Right kidney (tissue), 9 donors: ENCODE measurements at places on chromosomes 2 and 18.

- DNase-seq = no peak
These were observed 23.8 kb downstream of the FHL2 start for GRCh38 chr2:105375001-105375561.

DNA sequence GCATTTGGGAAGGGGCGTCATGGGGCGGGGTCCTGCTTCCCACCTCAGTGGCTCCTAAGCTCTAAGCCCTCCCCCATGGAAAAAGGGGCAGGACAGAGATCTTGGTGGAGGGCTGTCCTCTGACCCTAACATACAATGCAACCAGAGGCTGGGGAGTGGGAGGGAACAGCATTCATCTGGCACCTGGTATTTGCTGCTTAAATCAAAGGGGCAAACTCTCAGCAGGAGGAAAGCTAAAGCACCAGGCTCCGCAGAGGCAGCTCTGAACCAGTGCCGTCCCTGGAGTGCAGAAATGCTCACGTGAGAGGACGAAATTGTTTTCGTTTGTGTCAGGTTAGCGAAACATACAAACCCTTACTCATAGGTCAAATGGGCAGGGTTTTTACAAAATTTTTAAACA lies 92.7 kb upstream of the PXDN start:
- no peak for DNase-seq

- DNase-seq = no peak
These were observed 220.4 kb upstream of the SPOPL start for GRCh38 chr2:138280999-138281695.

- no peak for DNase-seq
These were observed 10.6 kb downstream of the TLK1 start for GRCh38 chr2:171149986-171150693.

GRCh38 chr18:30245766-30246455 lies 796.6 kb downstream of the DSC3 start:
- DNase-seq = no peak

DNA sequence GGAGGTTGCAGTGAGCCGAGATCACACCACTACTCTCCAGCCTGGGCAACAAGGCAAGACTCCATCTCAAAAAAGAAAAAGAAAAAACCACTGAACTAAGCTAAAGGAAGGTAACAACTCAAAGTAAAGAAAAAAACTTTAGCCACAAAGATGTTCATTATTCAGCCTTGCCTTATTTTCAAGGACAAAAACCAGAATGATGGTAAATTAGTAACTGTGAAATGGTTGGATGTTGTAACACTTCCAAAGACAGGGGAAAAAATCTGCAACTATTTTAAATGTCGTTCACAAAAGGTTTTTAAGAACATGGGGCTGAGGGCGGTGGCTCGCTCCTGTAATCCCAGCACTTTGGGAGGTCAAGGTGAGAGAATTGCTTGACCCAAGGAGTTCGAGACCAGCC lies 10.1 kb downstream of the ADAM17 start:
- DNase-seq = no peak

GRCh38 chr2:45256173-45256866 lies 247.1 kb upstream of the SIX2 start:
- no peak for DNase-seq

DNA sequence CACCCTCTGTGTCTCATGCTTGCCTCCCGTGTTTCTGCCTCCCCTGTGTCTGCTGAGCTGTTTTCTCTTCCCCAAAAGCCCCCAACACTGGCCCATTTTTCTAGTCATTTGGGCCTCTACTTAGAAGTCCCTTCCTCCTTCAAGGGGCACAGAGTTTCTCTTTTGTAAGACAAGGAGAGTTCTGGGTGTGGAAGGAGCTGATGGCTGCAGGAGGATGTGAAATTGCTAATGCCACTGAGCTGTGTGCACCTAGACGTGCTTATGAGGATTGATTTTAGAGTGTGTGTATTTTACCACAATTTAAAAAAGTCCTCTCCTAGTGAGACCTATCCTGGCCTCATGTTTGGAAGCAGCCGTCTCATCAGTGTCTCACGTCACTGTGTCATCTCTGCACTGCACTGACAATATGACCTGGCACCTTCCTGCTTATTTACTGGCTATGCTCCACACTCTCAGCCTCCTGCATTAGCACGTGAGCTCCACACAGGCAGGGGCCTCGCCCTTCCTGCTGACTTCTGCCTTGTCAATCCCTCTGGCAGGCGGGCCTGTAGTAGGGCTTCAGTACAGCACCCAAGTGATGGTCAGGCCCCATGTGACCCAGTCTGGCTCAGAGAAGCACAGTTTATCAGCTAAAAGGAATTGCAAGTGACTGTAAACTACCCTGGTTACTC lies 8.0 kb upstream of the MBP start:
- no peak for DNase-seq

DNA sequence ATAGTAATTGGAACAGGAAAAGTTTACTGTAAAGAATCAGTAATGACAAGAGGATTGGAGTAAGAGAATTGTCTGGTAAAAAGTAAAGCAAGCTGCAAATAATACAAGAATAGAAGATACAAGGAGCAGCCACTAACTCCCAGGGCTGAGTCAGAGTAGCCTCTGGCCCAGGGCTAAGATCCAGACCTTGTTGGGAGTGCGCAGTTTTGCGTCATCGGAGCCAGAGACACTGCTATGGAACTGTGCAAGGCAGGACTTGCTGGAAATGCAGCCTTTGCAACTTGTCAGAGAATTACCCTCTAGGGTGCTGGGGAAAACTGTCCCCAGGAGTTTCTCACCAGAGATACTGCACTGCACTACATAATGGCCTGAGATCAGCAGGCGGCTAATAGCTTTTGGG lies 135.2 kb downstream of the NYAP2 start:
- DNase-seq = no peak

- no peak for DNase-seq
These were observed 25.6 kb upstream of the PRLH start for GRCh38 chr2:237540823-237541222.

- no peak for DNase-seq
These were observed 345.8 kb downstream of the SOCS6 start for GRCh38 chr18:70634576-70635147.

- no peak for DNase-seq
These were observed 56.6 kb downstream of the SP100 start for GRCh38 chr2:230472621-230473018.

- DNase-seq = no peak
These were observed 2166.7 kb upstream of the PIK3C3 start for GRCh38 chr18:39788383-39788782.

DNA sequence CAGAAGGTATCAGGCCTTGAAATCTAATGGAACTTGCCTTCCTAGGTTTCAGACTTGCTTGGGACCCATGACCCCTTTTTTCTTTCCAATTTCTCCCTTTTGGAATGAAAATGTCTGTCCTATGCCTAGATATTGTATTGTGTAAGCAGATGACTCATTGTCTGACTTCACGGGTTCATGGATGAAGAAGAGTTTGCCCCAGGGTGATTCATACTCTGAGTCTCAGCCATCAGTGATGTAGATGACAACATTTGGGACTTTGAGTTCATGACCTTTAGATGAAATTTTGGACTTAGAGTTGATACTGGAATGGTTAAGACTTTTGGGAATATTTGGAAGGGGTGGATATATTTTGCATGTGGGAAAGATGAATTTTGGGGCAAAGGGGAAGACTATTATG lies 11.2 kb upstream of the SCYGR5 start:
- DNase-seq = no peak

DNA sequence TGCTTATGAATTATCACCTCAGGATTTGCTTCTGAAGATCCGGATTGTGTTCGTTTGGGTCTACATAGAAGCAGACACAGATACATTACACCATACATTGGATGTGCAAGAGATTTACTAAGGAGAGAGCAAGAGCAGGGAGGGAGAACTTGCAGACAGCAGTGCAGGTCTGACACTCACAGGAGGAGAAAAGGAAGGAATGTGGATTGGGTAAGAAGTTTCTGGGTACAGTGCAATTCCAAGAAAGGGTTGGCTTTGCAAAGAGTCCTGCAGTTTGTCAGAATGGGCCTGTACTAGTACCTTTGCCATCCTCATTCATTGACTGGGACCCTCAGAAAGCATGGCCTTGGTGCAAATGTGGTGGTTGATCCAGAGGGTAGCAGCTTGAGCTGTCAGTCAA lies 4.8 kb upstream of the THOC1 start:
- DNase-seq = no peak

GRCh38 chr2:134288814-134289213 lies 34.9 kb downstream of the MGAT5 start:
- DNase-seq = no peak

GRCh38 chr2:172336681-172337080 lies 90.7 kb upstream of the ITGA6 start:
- DNase-seq = no peak

GRCh38 chr2:170270278-170270864 lies 92.4 kb downstream of the MYO3B start:
- no peak for DNase-seq

- no peak for DNase-seq
These were observed 5.3 kb upstream of the ITPRID2 start for GRCh38 chr2:181886192-181886591.

DNA sequence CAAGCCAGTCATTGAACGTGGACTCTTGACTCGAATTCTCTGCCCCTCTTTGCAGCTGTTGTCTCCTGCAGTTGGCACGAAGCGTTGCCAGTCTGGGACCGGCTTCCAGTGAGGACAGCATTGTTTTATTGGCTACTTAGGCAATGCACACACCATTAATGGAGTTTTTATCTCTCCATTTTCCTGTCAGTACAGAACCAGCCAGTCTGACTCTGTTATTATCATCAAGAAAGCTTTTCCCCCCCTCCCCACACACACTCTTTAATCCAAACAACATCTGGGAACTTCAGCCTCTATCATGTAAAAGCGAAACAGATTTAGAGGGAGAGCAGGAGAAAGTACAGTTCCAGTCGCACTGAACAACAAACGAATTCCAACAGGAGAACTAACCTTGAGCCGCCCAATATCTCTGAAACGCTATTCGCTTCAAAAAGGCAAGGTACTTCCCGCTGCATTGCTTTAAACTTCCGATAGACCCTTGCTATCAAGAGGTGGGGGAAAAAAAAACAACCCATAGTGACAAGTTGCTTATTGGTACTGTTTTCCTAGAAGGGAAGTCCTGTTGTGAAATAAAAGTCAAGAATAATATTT lies 38.2 kb downstream of the ACVR1 start:
- DNase-seq = peak; percentile 28

DNA sequence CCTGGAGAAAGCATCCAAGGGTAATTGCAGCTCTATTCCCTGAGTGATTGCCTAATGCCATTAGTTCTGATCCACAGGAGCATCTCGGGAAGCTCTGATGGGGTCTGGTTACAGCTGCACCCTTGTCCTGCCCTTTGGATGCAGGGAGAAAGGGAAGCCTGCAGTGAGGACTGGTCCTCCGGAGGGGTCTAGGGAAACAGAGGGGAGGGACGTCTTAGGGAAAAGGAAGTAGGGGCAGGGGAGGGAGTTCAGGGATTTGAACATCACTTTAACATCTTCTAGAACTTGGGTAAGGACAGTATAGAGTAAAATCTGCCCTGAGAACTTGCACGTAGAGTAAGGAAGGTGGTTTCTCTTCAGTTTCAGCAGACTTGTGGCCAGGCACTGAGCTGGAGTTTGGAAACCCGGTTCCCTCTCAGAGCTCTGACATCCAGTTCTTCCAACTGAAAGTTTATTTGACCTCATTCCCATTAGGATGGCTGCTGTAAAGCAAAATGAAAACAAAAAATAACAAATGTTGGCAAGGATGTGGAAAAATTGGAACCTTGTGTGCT lies 20.5 kb downstream of the ONECUT2 start:
- DNase-seq = no peak

DNA sequence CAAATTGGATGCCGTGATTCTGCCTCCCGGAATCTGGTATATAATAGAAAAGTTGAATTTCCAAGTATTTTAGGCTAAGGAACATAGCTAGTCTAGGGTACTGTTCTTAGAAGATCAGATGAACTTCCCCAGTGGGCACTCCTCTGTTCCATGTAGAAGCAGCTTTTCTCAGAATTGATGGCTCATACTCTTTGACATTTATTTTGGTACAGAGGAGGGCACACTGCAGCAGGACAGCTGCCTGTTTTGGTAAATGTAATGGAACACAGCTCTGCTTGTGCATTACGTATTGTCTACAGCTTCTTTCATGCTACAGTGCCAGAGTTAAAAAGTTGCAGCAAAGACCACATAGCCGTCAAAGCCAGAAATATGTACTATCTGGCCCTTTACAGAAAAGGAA lies 10.8 kb downstream of the YPEL5 start:
- DNase-seq = no peak

DNA sequence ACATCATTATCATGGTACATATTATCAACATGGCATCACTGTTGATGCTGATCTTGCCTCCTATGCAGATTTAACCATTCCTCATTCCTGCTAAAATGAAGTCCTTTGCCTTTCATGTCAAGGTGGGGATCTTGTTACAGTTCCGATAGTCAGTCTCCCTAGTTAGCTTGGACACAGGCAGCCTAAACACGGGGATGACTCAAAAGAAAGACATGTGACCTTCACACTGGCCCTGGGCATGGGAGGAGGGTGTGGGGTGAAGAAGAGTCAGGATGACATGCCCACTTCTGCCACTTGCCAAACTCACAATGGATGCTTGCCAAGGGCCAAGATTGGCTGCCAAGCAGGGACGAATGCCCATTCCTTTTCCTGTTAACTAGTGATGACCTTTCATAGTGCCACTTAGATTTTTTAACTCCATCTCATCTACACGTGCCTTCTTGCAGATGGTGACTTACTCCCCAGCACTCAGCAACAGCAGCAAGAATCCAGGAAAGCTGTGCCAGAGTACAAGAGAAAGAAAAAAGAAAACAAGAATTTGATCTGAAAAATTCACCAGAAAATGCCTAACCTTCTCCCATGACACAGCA lies 13.9 kb upstream of the SLC1A4 start:
- DNase-seq = no peak

DNA sequence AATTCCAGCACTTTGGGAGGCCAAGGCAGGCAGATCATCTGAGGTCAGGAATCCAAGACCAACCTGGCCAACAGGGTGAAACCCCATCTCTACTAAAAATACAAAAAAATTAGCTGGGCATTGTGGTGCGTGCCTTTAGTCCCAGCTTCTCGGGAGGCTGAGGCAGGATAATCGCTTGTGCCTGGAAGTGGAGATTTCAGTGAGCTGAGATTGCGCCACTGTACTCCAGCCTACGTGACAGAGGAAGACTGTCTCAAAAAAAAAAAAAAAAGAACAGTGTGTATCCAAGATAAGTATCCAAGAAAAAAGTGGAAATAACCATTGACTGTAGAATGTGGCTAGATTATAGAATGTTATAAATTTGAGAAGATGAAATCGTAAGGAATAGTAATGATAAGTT lies 142.1 kb downstream of the FAM124B start:
- DNase-seq = no peak

DNA sequence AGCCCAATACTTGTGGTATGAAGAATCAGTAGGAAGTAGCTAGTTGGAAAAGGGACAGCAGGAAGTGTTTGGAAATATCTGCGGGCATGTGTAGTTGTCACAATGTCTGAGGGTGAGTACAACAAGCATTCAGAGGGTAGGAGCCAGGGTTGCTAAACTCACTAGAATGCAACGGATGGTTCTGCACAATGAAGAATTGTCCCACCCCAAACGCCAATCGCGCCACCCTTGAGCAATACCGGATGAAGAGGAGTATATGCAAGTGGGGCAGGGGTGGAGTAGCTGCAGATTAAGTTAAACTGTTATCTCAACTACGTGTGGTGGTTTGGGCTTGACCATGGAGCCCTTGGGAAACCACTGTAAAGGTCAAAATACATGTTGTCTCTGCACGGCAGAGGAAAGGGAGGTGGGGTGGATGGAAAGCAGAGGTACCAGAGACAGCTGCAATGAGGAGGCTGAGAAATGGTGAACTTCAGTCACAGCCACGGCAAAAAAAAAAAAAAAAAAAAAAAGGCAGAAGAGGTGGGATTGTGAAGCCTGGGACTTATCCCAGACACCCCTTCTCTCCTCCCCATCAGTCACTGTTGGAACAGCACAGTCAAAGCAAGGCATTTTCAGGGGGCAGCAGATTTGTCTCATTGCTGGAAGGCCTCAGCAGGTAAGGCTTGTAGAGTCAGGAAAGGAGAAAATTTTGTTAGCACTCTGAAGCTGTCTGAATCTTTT lies 5.2 kb downstream of the CCL20 start:
- no peak for DNase-seq
